ENCODE measurements at places on chromosomes 2 and 18.

- peak; percentile 47 for DNase-seq
Measured at GRCh38 chr2:70959271-70959761, 19.1 kb upstream of the ANKRD53 start.

- DNase-seq, result no peak
Measured at GRCh38 chr2:79832511-79833234, 319.8 kb downstream of the CTNNA2 start.

GRCh38 chr18:14935210-14935609 lies 187.2 kb downstream of the ANKRD30B start:
- no peak for DNase-seq

- no peak for DNase-seq
Measured at GRCh38 chr2:102166189-102166845, 20.5 kb upstream of the IL1RL2 start.

DNA sequence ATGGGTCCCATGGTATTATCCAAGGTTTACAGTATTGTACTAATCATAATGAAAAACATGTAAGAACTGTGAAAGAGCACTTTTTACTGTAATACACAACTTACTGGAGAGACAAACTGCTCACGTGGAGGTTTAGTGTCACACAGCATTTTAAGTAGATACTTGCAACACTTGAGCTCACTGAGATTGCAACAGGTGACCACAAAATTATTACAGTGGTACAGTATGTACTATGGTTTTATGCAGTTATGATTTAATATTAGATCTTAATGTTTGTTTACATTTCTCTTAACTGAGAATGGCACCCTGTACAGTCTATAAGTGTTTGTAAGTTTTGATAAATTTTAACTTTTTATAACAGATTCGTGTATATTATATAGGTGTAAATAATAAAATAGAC lies 118.6 kb upstream of the SKOR2 start:
- DNase-seq, result no peak

All from activated CD8-positive, alpha-beta memory T cell treated with anti-CD3 and anti-CD28 coated beads for 24 hours (primary cell).